ENCODE measurements at places on chromosomes 11 and 22. TPM values are rescaled to one million over a fixed set of nuclear protein-coding genes. Genes with fewer than 3 reads are reported as not detected.

- peaks cover 29% of the 10 kb centered on the region for H3K27me3 ChIP-seq
- H3K36me3 ChIP-seq: no peaks in the 10 kb centered on the region
- H3K4me3 ChIP-seq: no peak overlapping the region
- H3K4me1 ChIP-seq: no peaks in the 10 kb centered on the region
These were observed 20.4 kb upstream of the EIF4G2 start for GRCh38 chr11:10829139-10829538.

GRCh38 chr11:28491431-28491830, 383.2 kb downstream of the METTL15 start:
- peaks cover 4% of the 10 kb centered on the region for H3K27me3 ChIP-seq
- DNase-seq: no peak
- H3K36me3 ChIP-seq: no peaks in the 10 kb centered on the region

DNA sequence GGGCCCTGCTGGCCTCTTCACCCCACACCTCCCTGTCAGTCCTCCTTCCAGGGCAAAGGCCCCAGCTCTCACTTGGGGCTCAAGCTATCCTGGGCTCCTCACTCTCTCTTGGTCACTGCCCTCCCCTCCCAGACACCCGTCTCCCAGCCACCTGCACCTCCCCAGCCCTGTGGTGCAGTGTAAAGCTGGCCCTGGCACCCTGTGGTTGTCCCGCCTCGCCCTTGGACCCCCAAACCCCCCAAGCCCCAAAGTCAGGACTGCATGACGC, 16.8 kb upstream of the PPARA start:
- no peak overlapping the region for H3K4me3 ChIP-seq
- H3K27ac ChIP-seq: no peak overlapping the region
- no peaks in the 10 kb centered on the region for H3K4me1 ChIP-seq
- H3K27me3 ChIP-seq: no peaks in the 10 kb centered on the region
- no peak for DNase-seq
- no peaks in the 10 kb centered on the region for H3K36me3 ChIP-seq

GRCh38 chr22:46846150-46846831, 83.8 kb downstream of the TBC1D22A start:
- no peak overlapping the region for H3K27ac ChIP-seq
- no peak overlapping the region for H3K4me3 ChIP-seq
- DNase-seq: peak; percentile 31

- H3K27me3 ChIP-seq: no peaks in the 10 kb centered on the region
- H3K36me3 ChIP-seq: no peaks in the 10 kb centered on the region
- H3K4me1 ChIP-seq: peaks cover 2% of the 10 kb centered on the region
- H3K4me3 ChIP-seq: no peak overlapping the region
- DNase-seq: no peak
These were observed 111.3 kb downstream of the PLEKHA7 start for GRCh38 chr11:16902781-16903378.

Gene HSPB2
- total RNA-seq: not detected

Gene CLCF1
- 3.2 TPM for total RNA-seq

DNA sequence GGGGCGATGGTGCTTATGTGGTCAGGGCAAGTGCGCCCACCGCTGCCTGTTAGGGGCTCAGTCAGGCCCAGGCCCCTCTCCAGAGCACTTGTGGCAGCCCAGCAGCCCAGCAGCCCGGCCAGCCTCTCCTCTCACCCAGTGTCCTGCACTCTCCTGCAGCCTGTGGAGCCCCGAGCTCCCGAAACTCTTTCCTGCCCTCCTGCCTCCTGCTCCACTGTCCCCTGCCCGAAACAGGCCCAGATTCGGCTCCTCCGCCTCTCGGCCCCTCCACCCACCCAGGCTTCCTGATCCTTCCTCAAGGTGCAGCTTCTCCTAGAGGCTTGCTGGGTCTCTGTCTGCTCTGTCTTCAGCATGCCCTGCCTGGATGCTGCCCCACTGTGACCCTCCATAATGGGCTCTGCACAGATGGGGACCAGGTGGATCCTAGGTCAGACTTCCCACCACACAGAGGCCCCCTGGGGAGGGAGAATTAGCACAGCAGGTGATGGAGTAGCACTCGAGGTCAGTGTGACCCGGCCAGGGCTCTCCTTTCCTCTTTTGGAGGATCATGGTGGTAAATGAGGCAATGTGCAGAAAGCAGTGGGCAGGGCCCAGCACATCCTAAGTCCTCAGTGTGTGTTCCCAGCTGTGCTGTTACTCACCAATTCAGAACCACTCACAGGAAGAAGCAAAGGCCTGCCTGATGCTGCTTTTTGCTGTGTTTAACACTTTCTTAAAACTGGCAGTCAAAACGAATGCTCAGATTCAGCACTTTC, 18.6 kb upstream of the NAP1L4 start:
- no peaks in the 10 kb centered on the region for H3K27me3 ChIP-seq
- DNase-seq: no peak
- no peaks in the 10 kb centered on the region for H3K4me1 ChIP-seq
- no peak overlapping the region for H3K27ac ChIP-seq
- no peak overlapping the region for H3K4me3 ChIP-seq
- H3K36me3 ChIP-seq: peaks cover 58% of the 10 kb centered on the region

Measured in endodermal cell (in vitro differentiated cells).